Activated T-helper 1 cell treated with Interleukin-2 at 50 U/mL for 16 hours (primary cell): ENCODE measurements at places on chromosomes 5 and 9.

DNA sequence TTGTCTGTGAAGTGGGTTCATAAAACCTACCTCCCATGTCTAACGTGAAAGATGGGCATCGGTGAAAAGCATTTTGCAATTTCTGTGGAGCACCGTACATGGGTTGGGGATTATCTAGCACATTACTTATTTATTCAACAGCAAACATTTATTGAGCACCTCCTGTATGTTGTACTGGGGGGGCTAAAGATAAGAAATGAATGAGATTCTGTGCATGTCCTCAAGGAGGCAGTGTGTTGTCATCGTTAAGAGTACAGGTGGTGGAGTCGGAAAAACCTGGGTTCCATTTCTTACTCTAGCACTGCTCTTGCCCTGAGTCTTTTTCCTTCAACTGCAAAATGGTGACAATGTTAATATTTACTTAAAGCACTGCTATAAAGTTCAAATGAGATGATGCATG, 30.4 kb upstream of the DENND1A start:
- DNase-seq: no peak

GRCh38 chr5:120435129-120435528, 29.0 kb upstream of the PRR16 start:
- no peak for DNase-seq

GRCh38 chr5:34411470-34412346, 244.4 kb upstream of the RAI14 start:
- DNase-seq: no peak

- no peak for DNase-seq
Observed at GRCh38 chr9:120532475-120532874, 47.5 kb downstream of the CDK5RAP2 start.

DNA sequence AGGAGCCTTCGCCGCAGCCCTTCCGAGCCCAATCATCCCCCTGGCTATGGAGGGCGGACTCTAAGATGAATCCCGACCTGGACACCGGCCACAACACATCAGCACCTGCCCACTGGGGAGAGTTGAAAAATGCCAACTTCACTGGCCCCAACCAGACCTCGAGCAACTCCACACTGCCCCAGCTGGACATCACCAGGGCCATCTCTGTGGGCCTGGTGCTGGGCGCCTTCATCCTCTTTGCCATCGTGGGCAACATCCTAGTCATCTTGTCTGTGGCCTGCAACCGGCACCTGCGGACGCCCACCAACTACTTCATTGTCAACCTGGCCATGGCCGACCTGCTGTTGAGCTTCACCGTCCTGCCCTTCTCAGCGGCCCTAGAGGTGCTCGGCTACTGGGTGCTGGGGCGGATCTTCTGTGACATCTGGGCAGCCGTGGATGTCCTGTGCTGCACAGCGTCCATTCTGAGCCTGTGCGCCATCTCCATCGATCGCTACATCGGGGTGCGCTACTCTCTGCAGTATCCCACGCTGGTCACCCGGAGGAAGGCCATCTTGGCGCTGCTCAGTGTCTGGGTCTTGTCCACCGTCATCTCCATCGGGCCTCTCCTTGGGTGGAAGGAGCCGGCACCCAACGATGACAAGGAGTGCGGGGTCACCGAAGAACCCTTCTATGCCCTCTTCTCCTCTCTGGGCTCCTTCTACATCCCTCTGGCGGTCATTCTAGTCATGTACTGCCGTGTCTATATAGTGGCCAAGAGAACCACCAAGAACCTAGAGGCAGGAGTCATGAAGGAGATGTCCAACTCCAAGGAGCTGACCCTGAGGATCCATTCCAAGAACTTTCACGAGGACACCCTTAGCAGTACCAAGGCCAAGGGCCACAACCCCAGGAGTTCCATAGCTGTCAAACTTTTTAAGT, 819 bp downstream of the ADRA1B start:
- no peak for DNase-seq

GRCh38 chr5:126854526-126855110, 77.7 kb downstream of the LMNB1 start:
- no peak for DNase-seq

DNA sequence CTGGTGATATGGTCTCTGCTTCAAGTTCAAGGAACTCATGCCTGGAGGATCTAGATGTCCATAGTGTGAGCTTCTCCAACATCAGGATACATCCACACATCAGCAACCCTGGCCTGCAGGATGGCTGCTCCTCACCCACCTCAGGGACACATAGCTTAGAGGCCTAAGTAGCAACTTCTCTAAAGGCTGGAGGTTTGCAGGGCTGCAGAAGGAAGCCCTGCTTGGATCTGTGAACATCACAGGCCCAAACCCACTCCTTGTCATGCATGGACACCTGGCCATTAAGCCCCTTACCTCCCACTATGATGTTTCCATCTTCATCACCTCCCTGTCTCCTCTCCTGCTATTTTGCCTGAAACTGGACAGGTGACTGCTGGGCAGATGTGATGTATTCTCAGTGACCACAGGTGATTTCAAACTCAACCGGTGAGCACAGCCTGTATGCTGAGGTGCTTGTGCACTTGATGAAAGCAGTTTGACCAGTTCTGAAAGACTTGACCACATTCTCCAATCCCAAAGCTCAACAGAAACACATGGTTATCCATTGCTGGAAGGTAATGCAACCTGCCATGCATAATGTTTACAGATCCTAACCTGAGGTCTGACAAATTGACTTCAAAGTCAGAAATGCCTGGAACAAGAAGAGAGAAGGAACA, 205.2 kb downstream of the FSTL4 start:
- no peak for DNase-seq

DNA sequence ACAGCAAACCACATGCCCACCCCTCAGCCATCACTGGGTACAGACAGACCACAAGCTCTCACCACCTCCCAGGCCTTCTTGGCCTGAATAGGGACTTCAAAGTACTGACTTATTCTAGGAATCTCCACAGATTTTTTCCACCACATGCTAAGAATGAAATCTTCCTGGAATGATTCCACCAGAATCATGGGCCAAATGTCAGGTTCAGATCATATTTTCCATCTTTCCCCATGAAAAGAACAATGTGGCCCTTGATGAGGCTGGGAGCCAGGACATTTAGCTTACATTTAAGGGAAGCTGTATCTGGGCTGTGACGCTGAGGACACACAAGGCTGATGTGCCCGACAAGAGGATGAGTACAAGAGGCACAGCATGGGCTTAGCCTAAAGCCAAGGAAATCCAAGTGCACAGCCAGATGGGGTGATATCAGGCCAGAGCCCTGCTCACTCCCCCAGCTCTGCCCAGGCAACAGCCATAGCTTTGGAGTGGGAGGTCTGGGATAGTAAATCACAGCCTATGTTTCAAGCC, 28.1 kb downstream of the ACSL6 start:
- DNase-seq: no peak

- DNase-seq: no peak
Observed at GRCh38 chr5:43019291-43019613, 20.9 kb downstream of the ANXA2R start.

DNA sequence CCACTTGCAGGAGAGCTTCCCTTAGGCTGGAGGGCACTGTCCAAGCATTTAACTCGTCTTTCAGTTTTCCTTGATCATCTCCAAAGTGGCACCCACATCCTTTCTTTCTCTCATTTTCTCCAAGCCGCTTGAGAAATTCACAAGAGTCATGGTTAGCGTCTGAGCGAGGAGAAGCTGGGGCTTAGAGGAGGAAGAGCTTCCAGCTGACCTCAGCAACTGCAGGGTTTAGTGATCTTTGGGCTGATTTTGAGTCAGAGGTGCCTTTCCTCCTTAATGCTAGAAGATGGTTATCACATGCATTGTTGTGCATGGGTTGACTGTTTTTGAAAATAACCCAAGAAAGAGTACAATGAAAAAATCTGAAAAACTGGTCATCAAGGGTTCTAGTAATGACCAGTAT, 134.7 kb downstream of the GADD45G start:
- DNase-seq: no peak

DNA sequence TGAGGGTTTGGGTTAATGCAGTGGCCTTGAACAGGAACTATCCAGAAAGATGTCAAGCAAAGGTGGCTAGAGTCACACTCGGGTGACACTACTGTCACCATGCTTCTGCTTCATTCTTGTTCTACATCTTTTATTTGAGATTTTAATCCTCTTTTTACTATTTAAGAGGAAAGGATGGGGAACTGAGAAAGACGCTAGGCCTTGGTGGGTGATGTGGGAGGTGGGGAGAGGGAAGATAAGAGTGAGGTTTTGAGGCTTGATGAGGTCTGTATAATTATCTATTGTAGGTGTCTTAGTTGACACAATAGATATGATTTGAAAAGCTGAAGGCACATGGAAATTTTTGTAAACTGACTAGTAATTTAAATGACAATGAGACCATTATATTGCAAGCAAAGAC, 3.5 kb upstream of the BASP1 start:
- no peak for DNase-seq

GRCh38 chr5:67222243-67223025, 25.8 kb upstream of the CD180 start:
- DNase-seq: no peak

GRCh38 chr9:21789541-21790037, 12.8 kb upstream of the MTAP start:
- DNase-seq: peak; percentile 21

DNA sequence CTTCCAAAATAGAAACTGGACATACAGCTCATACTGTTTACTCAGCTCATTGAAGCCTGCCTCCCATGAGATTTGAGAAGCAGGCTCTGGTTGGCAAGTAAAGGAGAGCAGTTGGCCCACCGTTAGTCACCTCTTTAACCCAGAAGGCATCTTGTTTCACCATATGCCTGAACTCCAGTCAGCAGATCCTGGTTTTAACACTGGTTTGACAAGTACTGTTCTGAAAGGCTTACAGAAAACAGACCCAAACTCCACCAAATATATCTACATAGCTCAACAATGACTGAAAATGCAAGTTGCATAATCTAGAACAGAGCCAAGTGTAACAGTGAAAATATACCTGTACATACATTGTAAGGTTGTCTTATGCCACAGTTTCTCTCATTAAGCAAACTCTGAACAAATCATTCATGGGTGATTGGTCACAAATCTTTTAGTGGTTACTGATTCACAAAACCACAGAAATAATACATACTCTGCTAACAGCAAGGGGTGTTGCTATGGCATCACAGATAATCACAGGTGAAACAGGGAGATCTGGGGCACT, 198.8 kb downstream of the BNC2 start:
- no peak for DNase-seq

DNA sequence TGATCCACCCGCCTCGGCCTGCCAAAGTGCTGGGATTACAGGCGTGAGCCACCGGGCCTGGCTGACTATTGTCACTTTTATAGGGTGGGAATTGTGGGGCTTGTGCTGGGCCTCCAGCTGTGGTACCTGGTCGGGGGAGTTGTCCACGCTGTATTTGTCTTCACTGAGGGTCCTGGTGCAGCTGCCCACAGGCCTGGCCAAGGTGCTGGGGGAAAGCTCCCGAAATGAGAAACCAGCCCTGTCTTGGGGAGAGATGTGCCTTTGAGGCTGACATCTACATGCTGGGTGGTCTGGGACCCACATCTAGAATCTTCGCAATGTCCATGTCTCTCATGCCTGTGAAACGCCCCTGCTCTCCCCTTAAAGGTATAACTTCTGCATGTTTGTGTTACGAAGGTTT, 2.6 kb downstream of the EXOC3 start:
- DNase-seq: no peak

GRCh38 chr5:115375893-115376292, 79.4 kb upstream of the CCDC112 start:
- no peak for DNase-seq

GRCh38 chr9:123955637-123956036, 25.7 kb upstream of the DENND1A start:
- DNase-seq: no peak

DNA sequence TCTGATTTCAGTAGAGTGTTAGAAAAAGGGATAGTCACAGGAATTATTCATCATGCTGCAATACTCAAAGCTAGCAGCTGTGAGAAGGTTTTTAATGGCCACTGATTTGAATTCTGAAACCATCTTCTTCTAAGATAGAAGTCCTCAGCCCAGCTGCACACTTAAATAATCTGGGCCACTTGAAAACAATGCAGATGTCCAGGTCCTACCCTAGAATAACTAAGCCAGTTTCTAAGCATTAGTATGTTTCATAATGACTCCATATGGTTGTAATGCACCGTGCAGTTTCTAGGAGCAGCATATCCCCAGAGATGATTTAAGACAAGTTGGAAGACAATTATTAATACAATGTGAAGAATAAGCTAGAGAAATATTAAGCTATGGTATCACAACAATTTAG, 159.9 kb upstream of the FBXL17 start:
- DNase-seq: no peak

- DNase-seq: no peak
Observed at GRCh38 chr9:115396071-115396529, 278.1 kb upstream of the TNC start.

GRCh38 chr5:171316258-171317121, 7.4 kb downstream of the TLX3 start:
- no peak for DNase-seq

DNA sequence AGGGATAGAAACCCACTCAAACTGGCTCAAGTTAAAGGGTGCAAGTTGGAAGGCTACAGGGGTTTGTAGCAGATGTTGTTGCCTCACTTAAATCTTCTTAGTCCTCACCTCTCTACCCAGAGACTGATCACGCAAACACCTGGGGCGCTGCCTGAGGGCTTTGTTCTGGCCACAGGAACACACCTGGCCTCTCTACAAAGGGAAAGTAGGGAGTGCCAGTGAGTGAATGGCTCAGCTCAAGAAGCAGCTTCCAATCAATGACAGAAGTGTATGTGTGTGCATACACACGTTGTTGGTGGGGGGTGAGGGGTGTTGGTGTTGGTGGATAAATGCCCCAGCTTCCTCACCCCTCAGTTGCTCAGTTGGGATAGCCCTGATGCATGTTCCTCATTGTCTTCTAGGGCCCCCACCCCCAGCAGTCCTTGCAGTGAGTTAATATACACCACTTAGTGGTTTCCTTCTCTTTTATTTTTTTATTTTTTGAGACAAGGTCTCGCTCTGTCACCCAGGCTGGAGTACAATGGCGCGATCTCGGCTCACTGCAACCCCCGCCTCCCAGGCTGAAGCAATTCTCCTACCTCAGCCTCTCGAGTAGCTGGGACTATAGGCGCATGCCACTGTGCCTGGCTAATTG, 30.6 kb upstream of the CTNNA1 start:
- DNase-seq: no peak

GRCh38 chr5:173205916-173206315, 29.1 kb downstream of the NKX2-5 start:
- DNase-seq: no peak

GRCh38 chr9:1879501-1879900, 135.6 kb upstream of the SMARCA2 start:
- DNase-seq: no peak

- no peak for DNase-seq
Observed at GRCh38 chr9:125889476-125890419, 142.6 kb downstream of the PBX3 start.

- no peak for DNase-seq
Observed at GRCh38 chr5:167576126-167576525, 715.3 kb upstream of the WWC1 start.

GRCh38 chr9:68739621-68740174, 34.7 kb downstream of the PIP5K1B start:
- DNase-seq: no peak

DNA sequence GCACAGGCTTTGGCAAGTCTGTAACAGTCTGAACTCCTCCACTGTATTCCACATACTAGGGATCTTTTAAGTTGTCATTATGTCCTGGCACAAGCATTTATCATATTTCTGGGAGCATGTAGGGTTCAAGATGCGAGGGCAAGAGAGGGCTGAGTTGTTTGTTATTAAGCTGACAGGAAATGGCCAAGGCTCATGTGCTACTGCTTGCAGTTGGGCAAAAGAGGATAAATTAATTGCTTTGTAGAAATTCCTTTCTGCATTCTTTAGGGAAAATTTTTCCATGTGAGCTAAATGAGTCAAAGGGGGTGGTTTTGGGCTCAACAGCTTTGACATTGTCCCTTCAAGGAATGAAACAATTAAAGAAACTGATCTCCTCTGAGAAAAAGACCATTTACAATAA, 35.4 kb downstream of the DOCK8 start:
- no peak for DNase-seq
